ENCODE measurements at places on chromosomes 11 and 22. TPM values are rescaled to one million over a fixed set of nuclear protein-coding genes. Genes with fewer than 3 reads are reported as not detected.

GRCh38 chr11:17985517-17985916, 27.3 kb downstream of the SERGEF start:
- DNase-seq: peak; percentile 54

DNA sequence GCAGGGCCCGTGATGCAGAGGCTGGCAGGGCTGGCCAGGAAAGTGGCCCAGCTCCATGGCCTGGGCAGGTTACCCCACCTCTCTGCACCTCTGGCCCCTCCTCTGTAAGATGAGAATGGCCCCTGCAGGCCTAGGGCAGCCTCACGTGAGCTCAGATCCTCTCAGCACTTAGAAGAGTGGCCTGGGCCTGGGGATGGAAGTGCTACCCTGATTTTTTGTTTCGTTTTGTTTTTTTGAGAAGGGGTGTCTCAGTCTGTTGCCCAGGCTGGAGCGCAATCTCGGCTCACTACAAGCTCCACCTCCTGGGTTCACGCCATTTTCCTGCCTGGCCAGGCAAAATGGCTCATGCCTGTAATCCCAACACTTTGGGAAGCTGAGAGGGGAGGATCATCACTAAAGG, 982 bp downstream of the APOBEC3H start:
- DNase-seq: no peak

- no peak for DNase-seq
Observed at GRCh38 chr11:92473736-92474135, 249.1 kb downstream of the FAT3 start.

DNA sequence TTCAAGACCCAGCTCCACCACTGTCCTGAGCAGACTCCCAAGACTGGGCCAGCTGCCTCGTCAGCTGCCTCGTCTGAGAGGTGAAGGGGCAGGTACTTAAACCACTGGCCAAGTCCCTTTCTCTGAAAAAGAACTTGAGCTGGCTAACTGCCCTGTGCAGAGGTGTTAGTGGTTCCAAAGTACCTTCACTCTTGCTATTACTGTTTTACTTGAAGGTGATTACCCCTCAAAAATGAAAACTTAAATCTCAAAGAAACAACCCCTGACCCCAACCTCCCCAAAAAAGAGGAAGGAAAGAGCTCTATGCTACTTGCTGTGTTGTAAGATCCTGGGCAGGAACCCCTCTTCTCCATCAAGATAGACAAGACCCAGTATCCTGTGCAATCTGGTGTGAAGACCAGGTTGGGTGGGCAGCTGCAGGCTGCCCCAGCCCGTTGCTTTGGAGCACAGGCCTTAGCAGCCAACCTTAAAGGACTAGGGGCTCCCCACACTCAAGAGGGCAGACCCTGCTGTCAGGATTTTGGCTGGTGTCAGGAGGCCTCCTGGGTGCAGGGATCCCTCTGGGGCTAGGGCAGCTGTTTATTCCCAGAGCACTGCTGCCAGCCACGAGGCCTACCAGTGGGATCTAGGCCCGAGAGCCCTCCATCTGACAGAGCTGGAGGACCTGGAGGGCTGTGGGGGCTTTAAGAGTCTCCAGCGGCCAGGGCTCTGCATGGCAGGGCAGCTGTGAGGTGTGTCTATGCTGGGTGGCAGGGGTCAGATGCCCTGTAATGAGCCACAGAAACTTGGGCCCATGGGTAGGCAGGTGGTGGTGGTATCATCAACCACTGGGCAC, 13.0 kb downstream of the GUCD1 start:
- DNase-seq: no peak

FGF4 gene
- total RNA-seq: not detected

- DNase-seq: peak; percentile 34
Observed at GRCh38 chr11:63558459-63559157, 4.6 kb downstream of the PLAAT2 start.

GRCh38 chr11:85725510-85726258, 39.7 kb upstream of the CCDC89 start:
- peak; percentile 49 for DNase-seq

RFPL1 gene
- total RNA-seq: not detected

DNA sequence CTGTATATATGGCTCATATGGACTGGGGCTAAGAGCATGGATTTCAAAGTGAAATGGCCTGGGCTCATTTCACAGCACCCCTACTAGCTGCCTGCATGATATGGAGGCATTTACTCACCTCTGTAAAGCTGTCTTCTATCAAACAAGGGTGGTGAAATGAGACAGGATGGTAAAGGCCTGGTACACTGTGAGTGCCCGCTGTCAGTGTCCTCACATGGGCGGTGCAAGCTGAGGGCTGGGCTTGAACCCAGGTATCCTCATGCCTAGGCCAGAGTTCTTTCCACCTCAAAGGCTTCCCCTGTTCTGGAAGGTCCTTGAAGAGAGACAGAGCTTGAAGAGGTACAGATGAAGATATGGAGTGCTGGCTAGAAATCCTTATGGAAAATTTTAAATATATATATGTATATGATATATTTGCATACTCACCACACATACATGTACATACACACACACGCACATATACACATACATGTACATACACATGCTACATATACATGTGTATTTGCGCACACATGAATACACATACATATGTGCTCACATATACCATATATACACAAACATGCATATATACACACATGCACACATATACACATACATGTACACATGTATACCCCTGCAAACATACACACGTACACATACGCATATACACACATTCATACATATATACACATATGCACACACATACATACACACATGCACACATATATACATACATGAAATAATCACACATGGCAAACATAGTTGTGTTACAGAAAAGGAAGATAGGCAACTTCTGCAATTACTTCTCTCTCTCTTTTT, 44.7 kb downstream of the MICAL2 start:
- no peak for DNase-seq

GRCh38 chr11:101323997-101324396, 194.4 kb upstream of the PGR start:
- no peak for DNase-seq

FUT4 gene
- total RNA-seq: 13.9 TPM

GRCh38 chr11:10566257-10566957, 2.1 kb downstream of the LYVE1 start:
- no peak for DNase-seq

RAC2 gene
- total RNA-seq: 10.5 TPM

Data from hepatocyte (in vitro differentiated cells).